ENCODE measurements at places on chromosomes 16 and 17.

DNA sequence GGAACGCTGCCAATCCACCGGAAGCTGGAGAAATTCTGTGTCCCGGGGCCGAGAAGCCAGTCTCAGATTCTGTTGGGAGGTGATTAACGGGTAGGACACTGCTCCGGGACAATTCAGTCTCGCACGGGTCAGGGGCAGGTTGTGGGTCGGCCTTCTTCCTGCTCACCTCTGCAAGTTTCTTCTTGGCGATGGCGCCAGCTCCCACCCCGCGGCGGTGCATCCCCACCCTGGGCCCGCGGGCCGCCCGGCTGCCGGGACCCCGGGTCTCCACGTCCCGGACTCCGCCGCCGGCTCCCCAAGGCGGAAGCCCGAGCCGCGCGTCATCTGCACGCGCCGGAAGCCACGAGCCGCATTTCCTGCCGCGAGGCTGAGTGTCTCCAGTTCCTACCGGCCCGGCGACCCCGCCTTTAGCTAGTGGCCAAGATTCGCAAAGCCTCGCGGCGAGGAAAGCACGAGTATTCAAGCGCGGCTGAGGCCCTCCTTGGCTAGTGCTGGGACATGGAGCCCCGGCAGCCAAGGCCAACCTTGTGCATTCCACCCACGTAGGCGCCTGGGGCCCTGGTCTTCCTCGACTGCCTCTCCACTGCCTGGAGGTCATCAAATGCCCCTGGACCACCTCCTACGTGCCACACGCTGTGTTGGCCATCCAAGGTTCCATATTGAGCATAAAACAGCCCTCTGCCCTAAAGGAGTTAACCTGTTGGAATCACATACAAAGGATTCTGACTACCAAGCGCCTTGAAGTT is at the start of gene SNF8:
SNF8 (minus strand) TSS at position 328 of the 746 bp plus-strand sequence; CDS start at position 220, 108 bp downstream.
- DNase-seq: peak; percentile 91

DNA sequence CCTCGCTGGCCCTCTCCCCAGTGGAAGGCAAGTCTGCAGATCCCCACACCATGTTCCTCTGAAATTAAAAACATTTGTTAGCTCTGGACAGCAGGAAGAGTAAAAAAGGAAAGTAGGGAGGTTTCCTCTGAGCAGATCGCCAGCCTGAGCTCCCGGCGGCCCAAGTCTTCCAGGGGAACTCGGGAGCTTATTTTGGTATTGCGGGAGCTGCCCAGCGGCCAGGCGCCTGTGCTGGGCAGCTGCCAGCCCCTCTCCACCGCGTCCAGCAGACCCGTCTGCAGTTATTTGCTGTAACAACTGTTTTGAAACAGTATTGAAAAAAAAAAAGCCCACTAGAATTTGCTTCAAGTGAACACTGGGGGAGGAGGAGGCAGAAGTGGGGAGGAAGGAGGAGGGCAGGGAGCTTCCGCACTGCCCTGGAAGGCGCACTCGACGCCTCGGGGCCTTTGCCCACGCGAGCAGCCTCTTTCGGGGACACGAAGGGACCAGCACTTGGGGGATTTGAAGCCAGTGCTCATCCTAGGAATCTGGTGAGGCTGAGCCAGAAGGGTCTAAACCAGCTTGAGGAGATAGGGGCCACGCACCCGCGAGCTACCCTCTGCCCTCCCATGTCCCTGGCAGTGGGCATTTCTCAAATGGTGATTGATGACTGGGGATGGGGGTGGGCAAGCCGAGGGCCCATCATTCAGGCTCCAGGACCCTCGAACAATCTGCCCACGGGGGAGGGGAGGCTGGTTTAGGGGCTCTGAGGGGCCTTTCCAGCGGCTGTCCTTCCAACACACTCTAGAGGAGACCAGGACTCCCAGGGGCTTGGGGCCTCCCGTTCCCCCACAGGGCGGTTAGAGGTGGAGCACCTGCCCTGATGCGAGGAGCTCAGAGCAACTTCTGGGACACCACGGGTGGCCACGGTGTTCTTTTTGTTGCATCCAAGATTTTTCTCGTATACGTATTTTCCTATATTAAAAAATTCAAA is 3.0 kb upstream of the BAHCC1 start:
- no peak for DNase-seq

DNA sequence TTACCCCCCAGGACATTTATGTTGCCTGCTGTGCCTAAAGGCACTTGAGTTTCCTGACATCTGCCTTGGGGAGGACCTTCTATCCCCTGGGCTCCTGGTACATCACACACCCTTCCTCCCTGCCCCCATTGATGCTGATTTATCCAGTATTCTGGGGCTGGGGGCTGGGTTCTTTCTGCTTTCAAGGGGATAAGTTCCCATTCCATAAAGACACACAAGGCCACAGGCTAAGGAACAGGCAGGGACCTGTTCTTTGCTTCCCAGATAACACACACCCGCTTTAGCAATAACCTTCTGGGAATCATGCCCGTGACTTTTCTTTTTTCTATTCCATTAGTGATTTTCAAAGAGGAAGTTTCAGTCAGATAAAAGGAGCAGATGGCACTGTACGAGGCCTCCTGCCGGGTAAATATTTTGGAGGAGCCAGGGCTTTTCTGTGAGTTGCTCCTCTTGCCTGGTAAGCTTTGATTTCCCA is 30.6 kb downstream of the CHD9 start:
- DNase-seq: no peak

DNA sequence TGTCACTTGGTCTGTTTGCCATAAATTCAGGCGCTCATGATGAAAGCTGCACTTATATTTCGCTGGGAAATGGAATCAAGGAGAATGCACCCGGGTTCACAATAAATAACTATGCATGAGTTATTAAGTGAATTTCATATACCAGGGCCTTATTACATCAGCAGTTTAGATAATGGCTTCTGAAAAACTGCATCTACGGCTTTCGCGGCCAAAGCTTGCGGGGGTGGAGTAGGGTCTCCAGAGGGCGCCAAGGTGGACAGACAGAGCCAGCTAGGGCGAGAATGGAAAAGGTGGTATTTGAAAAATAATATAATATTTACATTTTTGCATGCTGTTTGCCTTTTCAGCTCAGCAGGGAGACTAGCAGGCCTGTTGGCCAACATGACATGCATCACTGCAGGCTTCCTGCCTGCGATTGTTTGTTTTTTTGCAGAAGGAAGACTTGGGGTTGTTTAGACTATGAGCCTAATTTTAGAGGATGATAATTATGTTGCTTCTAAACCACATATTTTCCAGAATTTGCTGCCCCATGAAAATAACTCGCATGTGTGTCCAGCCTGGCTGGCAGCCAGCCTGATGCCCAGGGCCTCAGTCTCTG is 173.8 kb upstream of the IRX3 start:
- DNase-seq: no peak

GRCh38 chr17:31787857-31788570 is 71.0 kb downstream of the COPRS start:
- no peak for DNase-seq

GRCh38 chr17:80092959-80093358 is 8.4 kb upstream of the GAA start:
- no peak for DNase-seq

DNA sequence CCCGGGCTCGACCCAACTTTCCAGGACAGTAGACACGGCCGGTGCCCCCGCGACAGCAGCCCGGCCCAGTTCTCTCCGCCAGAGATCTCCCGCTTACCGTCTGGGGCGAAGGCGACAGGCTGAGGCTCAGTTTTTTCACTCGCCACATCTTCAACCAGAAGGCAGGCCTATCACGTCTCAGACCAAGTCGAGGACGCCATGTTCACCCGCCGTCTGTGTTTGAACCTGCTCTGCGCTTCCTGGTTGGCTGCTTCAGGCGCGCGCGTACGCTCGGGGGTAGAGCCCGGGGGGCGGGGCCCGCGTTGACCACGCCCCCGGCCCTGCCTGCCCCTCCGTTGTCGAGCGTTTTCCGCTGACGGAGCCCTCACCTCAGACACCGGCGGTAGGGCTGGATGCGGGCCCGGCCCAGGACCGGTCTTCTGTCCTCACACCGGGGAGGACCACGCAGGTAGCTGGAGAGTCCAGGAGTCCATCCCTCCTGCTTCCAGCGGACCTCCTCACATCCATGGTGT is at the start of gene SPAG5:
SPAG5 (minus strand) TSS at position 227 of the 512 bp plus-strand sequence; CDS start at position 148, 79 bp downstream.
- DNase-seq: peak; percentile 86

- DNase-seq: peak; percentile 44
Observed at GRCh38 chr17:78144147-78144719, 2.0 kb upstream of the C17orf99 start.

GRCh38 chr17:63999680-64000531 is 1.8 kb downstream of the PRR29 start:
- DNase-seq: no peak

DNA sequence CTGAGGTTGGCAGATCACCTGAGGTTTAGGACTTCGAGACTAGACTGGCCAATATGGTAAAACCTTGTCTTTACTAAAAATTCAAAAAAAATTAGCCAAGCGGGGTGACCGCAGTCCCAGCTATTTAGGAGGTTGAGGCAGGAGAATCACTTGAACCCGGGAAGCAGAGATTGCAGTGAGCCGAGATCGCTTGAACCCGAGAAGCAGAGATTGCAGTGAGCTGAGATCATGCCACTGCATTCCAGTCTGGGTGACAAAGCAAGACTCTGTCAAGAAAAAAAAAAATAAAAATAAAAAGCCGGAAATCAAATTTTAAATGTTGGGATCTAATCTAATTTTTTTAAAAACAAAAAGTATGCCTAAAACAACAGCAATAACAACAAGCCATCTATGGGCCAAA is 56.3 kb downstream of the ABCC1 start:
- no peak for DNase-seq

- DNase-seq: no peak
Observed at GRCh38 chr16:74633686-74634085, 26.8 kb upstream of the GLG1 start.

DNA sequence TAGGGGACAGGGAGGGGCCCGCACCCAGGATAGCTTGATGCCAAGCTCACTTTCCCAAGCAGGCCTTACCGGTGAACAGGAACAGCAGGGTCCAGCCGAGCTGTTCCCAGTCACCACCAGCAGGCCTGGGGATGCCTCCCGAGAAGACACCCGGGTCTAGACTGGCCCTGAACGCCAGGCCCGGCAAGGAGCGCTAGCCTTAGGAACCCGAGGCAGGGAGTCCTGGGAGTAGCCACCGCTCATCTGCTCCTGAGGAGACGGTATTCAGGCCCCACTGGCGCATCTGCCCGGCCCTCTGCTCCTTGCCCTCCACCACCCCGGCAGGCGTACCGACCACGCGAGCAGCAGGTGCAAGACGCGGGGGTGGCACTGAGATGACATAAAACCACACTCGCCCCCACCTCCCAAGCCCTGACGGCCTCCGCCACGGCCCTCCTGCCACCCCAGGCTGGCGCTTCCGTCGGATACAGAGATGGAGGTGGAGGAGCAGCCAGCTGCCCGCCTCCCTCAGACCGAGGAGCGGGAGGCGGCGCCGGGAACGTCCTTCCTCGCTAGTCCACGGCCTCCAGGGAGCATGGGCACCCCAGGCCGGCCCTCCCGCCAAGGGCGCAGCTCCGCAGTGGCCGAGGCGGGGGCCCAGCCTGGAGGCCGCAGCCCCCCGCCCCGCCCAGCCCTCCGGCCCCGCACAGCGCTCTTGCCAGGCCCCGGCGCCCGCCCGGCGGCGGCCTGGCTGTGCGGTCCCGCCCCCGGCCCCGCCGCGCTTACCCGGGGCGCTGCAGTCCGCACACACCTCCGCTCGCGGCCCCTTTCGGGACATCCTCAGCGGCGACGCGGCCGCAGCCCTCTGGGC is 661 bp downstream of the GIT1 start:
- DNase-seq: no peak

DNA sequence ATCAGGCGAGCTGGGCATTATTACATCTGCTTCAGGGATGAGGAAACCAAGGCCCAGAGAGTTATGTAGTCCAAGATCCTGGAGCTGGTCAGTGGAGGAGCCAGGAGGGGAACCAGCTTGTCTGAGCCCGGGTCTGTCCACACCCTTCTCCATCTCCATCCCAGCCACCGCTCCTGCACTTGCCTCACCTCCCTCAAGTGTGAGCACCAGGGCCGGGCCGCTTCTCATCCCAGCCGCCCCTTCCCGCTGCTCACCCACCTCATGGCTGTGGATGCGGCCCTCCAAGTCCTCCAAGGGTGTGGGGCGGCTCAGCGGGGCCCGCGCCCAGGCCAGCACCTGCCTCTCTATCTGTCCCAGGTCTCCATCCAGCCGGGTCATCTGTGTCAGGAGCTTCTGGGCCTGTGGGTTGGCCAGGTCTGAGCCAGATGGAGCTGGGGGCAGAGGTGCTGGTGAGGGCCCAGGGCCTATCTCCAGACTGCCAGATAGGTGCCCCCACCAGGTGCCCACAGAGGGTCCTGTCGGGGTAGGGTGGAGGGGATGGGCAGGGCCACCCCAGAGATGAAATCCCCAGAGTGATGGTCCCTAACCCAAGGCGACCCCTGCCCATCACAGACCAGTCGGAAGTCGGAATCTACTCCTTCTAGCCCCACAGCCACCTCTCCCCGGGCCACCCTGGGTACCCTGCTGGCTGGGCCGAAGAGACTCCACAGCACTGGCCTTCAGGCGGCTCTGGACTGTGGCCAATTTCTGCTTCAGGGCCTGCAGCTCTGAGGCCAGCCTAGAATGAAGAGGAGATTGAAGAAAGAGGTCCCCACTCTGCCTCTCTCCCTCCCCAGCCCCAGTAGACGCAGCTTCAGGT is 9.4 kb downstream of the EVPL start:
- no peak for DNase-seq

DNA sequence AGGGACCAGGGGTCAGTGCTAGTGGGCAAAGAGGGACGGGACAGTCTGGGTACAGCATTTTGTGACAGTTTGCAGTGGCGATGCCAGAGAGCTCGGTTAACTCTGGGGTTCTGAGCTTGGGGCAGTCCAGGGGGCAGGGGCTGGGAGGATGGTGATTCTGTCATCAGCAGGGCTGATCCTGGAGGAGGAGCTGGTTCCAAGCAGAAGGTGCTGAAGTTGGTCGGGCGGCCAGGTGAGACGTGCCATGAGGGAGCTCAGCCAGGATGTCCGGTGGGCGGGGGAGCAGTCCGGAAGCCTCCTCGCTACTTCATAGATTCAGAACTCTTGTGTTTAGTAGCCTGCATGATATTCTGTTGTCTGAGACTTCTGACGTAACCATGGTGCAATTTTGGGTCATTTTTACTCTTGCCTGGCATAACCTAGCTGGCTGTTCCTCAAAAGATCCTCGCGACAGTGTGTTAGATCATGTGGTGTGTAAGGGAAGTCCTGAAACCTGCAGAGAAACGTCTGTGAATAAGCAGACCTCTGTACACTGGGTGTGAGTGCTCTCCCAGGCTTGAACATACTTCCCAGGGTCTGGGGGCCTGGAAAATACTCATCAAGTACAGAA is 122.0 kb downstream of the CLEC16A start:
- no peak for DNase-seq

GRCh38 chr17:35543856-35544255 is 6.4 kb upstream of the SLFN12L start:
- no peak for DNase-seq

GRCh38 chr17:61872099-61872498 is 8.8 kb upstream of the BRIP1 start:
- no peak for DNase-seq

GRCh38 chr16:11094857-11095565 is 150.6 kb downstream of the CLEC16A start:
- DNase-seq: no peak

- DNase-seq: no peak
Observed at GRCh38 chr17:74963656-74964055, 8.9 kb downstream of the HID1 start.

- DNase-seq: no peak
Observed at GRCh38 chr17:55089256-55089655, 120.7 kb downstream of the STXBP4 start.

Measured in KG1 (cell line).